ENCODE measurements at places on chromosomes 3 and 15.

DNA sequence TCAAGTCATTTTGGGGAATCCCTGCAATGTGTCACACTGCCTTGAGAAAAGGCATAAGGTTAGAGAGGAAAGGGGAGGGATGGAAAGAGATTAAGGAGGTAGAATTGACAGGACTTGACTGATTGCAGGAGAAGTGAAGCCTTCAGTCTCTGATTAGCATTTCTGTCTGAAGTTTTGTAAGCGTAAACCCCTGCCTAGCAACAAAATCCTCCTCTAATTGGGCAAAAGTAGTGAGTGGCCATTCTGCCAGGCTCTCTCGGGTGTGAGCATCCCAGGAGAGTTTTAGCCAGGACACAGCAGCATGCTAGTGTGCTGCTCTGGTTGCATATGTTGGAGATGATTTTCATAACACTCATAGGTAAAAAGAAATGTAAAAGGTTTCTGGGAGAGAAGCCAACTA is 117.0 kb upstream of the MRPL3 start:
- DNase-seq: no peak

DNA sequence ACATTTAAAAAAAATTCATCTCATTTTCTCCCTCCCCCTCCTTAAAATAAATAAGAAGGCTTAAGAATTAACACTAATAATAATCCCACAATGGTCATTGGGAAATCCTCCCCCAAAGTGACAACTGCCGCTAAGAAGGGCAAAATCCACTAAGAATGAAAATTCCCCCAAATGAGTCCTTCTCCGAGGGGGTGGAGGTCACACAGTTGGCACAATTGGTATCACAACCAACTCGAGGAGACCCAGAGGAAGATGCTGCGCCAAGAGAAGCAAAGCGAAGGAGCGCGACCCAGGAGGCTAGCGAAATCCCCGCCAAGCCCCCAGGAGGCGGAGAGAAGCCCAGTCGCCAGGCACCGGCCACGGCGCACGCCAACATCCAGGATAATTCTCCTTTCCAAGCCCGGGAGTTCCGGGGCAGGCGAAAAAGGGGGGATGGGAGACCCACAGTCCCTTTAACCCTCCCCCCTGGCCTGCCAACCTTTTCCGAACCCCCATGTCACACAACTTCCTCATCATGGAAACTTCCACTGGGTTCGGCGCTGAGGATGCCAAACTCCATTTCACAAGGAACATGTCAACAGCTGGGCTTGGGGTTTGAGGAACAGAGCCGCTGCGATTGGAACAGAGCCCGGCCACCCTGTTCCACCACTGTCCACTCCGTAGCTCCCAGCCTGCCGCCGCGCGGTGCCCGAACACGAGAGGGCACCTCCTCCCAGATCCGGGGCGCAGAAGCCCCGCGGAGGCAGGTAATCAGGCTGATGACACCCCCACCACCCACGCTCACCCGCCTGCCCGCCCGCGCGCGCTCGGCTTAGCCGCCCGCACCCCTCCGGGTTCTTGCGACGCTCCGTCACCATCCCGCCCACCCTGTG is 668 bp downstream of the THRB start:
- no peak for DNase-seq

DNA sequence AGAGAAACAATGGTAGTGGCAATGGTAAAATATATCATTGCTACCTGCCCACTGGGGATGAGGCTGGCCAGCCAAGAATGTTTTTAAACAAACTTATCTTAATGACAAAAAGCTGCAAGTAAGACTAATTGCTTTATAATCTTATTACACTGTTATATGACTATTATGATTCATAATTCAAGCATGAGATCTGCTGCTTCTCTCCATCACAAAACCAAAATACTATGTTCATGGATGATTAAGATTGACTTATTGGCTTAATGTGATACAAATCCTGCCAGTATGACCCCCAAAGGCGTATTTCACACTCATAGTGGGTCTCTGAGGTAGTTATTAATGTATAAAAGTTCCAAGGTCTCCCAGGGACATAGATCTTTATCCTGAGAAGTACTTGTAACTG is 52.6 kb downstream of the FBN1 start:
- DNase-seq: no peak

DNA sequence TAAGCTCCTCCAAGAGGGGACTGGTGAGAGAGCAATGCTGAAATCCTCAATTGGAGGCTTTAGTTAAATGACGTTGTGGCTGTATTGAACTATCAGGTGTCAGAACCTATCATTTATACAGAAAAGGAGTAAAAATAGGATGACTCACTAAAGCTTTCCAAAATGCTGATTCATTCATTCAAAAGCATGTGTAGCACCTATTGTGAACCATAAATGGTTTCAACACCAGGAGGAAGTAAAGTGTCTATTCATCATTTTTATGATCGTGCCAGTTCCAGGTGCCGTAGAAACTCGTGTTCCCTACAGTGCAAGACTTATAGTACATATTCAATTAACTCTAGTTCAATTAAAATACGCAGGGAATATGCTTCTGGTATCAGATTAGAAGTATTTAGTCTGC is 66.5 kb upstream of the ARRDC4 start:
- no peak for DNase-seq

- DNase-seq: no peak
Measured at GRCh38 chr3:142215106-142215505, 10.3 kb downstream of the GK5 start.

DNA sequence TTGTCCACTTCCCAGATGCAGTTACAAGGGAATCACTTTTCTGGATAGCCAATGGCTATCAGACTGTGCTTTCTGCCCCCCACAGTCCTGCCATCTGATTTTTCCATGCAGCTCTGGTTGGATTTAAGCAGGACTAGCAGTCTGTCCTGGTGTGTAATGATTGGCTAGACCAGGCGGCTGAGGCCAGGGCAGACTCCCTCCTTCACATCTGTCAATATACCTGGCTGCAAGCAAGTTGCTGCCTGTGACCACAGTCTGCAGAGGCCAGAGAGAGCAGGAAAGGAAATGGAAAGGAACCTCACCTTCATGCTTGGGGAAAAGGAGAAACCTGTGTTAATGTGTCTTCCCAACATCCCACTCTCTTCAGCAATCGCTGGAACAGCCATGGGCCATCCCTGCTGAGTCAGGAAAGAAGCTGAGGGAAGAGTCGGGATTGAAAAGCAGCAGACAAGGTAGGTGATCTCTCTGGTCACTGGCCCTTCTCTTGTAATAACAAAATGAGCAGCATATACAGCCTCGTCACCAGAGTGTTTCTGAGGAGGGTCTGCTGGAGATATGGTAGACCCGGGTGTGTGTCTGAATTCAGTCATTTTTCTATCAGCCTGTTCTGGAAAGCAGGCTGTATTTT is 126.7 kb upstream of the PHLDB2 start:
- DNase-seq: no peak

DNA sequence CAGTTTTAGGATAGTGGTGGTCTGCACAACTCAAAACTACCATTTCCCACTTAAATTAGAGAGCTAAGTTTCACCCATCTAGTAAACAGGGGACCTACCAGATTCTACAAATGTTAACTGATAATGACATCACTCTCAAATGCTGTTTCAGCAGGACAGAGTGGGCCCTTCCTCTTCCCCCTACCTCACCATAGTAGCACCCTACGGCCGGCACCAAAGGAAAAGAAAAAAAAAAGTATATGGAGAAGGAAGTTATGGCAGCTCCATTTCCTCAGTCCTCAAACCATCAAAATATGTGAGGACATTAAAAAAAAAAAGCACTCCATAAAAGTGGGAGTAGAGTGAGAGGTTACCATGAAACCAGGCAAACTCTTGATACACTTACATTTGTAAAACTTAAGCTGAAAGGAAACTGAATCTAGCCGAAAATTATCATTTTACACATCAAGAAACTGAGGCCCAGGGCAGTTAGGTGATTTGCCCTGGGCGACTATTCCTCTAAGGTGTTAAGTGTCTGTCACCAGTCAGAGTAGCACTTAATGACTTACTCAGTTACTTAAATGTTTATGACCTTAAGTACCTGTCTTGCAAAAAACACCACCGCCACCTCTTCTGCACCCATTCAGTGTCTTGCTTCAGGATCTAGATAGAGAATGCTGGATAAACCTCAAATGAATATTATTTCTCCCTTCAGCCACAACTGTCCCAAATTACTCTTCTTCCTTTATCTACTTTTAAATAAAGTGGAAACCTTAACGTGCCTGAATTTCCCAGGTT is 2.7 kb downstream of the MSL2 start:
- no peak for DNase-seq

DNA sequence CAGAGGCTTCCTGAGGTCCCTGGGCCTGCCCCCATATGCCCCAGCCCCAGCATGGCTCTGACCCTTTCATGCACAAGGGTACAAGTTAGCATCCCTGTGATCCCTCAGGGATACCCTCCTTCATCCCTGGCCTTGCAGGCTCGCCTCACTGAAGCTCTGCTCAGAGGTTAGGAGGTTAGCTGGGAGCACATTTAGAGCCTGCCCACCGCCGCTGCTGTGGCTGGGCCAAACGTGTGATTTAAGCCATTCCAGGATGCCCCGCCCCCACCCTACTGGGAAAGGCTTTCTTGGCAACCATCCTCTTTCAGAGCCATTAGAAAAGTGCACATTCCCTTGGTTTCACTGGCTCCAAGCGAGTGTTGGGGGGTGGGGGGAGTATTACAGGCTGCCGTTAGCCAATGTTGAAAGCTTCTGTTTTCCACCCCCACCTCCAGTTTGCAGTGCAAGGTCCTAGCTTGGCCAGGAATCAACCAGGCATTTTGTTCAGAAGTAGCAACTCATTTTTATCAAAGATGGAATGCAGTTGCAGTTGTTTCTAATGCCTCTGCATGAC is 6.3 kb upstream of the HES1 start:
- DNase-seq: no peak

DNA sequence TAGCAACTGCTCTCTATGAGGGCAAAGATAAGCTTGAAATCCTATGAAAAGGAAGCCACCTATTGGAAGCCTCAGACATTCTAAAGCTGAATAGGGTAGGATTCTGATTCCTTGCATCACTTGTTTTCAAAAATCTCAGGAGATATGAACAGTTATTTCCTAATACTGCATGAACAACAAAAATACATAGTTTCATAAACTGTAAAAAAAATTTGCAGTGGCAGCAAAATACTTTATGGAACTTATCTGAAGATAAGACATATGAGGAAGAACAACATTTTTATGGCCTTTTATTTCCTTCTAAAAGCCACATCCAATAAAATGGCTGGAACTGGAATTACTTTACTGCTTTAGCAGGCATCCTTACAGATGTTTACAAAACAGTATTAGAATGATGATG is 29.9 kb downstream of the AP3S2 start:
- DNase-seq: no peak

- no peak for DNase-seq
Measured at GRCh38 chr15:41957021-41957897, 15.1 kb downstream of the EHD4 start.

GRCh38 chr15:20356444-20356910 is 185.1 kb downstream of the GOLGA6L6 start:
- no peak for DNase-seq

- no peak for DNase-seq
Measured at GRCh38 chr15:34107315-34107714, 5.4 kb downstream of the PGBD4 start.

- no peak for DNase-seq
Measured at GRCh38 chr3:121399820-121400219, 146.0 kb downstream of the POLQ start.

DNA sequence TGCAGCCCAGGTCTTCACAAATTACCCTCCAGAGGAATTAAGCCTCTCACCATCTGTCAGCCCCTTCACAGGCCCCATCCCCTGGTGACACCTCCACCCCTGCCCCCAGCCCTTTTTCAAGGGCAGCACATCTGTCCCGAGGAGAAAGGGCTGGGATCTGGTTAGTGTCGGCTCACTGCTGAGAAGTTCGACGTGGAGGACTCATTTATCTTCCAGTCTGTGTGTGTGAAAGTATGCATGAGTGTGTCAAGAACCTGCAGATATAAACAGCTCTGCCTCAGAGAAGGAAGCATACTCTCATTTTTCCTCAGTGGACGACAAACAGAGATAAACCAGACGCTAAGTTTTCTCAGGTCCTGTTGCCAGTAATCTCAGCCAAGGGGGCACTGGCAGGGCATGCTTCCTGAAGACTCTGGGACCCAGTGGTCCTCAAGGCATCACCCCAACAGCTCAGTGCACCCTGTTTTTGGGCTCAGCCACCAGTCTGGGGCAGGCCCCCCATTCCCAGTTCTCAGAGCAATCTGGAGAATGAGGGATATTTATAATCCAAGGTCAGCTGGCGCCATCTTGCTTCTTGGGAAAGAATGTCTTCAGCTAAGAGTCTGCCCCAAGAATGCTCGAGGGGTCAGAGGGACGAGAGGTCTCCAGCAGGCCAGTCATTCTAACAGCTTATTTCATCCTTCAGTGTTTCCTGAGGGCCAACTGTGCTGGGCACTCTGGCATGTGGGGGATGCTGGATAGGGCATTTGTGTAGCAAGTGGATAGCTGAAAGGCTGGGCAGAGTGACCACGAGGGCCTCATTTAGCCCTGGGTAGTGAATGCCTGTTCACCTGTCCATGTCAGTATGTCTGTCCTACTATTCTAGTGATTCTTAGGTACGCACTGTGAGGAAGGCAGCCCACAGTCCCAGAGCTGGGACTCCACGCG is 73.6 kb downstream of the ADCY5 start:
- DNase-seq: no peak

DNA sequence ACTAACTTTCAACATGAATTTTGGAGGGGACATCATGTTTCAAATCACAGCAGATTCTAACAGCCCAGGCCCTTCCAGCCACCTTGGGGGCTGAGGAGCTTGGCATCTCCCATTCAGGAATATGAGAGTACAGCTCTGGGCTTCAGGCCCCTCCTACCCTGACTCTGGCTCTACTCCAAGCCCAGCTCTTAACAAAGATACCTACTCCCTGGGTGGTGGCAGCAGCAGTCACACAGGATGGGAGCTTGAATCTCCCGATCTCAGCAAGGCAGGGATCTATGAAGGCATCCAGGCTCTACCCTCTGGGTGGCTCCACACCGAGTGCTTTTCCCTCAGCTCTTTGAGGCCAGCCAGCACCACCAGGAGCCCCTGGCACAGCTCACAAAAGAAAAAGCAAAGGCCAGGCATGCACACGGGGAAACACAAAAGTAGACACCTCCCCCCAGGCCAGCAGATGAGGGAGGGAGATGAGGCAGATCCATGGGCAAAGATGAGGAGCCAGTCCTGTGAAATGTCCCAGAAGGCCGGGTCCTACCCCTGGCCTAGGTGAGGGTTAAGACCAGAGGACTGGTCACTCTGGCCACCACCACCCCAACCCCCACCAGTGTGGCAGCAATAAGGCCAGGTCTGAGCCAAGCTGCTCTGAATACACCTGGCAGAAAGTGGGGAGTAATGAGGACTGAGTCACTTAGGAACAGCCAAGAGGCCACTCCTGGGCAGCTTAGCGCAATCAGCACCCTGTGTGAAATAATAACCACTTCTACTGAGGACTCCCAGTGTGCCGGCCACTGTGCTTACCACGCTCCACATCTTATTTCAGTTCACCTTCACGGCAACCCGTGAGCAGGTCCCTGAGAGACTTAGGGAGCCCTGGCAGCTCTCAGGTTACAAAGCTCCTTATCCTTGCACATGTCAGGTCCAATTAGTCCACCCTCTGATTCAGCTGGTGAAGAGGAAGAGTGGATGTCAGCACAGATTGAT is 24.3 kb downstream of the PLA2G4F start:
- no peak for DNase-seq

- DNase-seq: no peak
Measured at GRCh38 chr3:163543662-163544061, 1534.6 kb downstream of the SI start.

- no peak for DNase-seq
Measured at GRCh38 chr3:150784747-150785125, 21.8 kb upstream of the SIAH2 start.
